ENCODE measurements at places on chromosomes 6 and 20. TPM values are rescaled to one million over a fixed set of nuclear protein-coding genes. Genes with fewer than 3 reads are reported as not detected.
A peak's percentile ranks its signal among the peaks of the same experiment; 100 is the strongest.

FGD2 gene
- 0.44 TPM for total RNA-seq

DSN1 gene
- total RNA-seq, result 26.9 TPM

BPIFB1 gene
- total RNA-seq, result 0.09 TPM

OPRL1 gene
- total RNA-seq, result 2.2 TPM

XKR7 gene
- total RNA-seq, result 2.3 TPM

- H3K27ac ChIP-seq, result peak overlapping the region; percentile 96
- H3K27me3 ChIP-seq, result no peaks in the 10 kb centered on the region
- H3K4me1 ChIP-seq, result peaks cover 33% of the 10 kb centered on the region
- H3K4me3 ChIP-seq, result no peak overlapping the region
Observed at GRCh38 chr6:26230351-26230750, 134.6 kb upstream of the BTN3A2 start.

DNA sequence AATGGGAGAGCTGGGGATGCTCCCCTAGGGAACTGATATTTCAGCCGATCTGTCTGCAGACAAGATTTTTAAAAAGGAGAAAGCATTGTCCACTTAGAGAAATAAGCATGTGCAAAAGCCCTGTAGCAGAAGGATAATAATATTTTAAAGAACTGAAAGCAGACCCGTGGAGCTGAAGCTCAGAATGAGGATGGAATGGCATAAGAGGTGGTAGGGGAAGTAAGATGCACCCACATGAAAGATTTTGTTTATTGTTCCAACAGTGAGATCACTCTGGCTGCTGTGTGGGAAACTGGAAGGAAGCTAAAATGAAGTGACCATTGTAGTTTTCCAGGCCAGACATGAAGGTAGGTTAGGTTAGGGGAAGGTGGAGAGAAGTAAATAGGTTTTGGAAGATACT, 266.4 kb upstream of the PRDM1 start:
- H3K27me3 ChIP-seq, result no peaks in the 10 kb centered on the region
- H3K4me1 ChIP-seq, result no peaks in the 10 kb centered on the region
- no peak for DNase-seq

- H3K27me3 ChIP-seq, result peaks cover 32% of the 10 kb centered on the region
- peaks cover 52% of the 10 kb centered on the region for H3K4me1 ChIP-seq
- no peaks in the 10 kb centered on the region for H3K36me3 ChIP-seq
- H3K4me3 ChIP-seq, result peak overlapping the region; percentile 82
- peak; percentile 74 for DNase-seq
- no peak overlapping the region for H3K27ac ChIP-seq
Observed at GRCh38 chr6:106084106-106084988, 1.8 kb upstream of the PRDM1 start.

- no peak overlapping the region for H3K4me3 ChIP-seq
- H3K4me1 ChIP-seq, result no peaks in the 10 kb centered on the region
- no peak for DNase-seq
- peak overlapping the region; percentile 17 for H3K27ac ChIP-seq
Observed at GRCh38 chr6:96795481-96795880, 41.8 kb downstream of the GPR63 start.

- H3K4me3 ChIP-seq, result no peak overlapping the region
- no peaks in the 10 kb centered on the region for H3K36me3 ChIP-seq
- peaks cover 11% of the 10 kb centered on the region for H3K27me3 ChIP-seq
Observed at GRCh38 chr6:154606457-154606856, 96.0 kb upstream of the CNKSR3 start.

GRCh38 chr20:58021481-58021880, 207.0 kb downstream of the ANKRD60 start:
- no peaks in the 10 kb centered on the region for H3K36me3 ChIP-seq
- H3K27me3 ChIP-seq, result no peaks in the 10 kb centered on the region
- no peak overlapping the region for H3K4me3 ChIP-seq
- H3K27ac ChIP-seq, result no peak overlapping the region
- H3K4me1 ChIP-seq, result no peaks in the 10 kb centered on the region

- no peaks in the 10 kb centered on the region for H3K27me3 ChIP-seq
Observed at GRCh38 chr6:62039605-62040004, 246.4 kb downstream of the KHDRBS2 start.

GRCh38 chr6:7112741-7113313, 5.1 kb downstream of the RREB1 start:
- H3K27me3 ChIP-seq, result peaks cover 20% of the 10 kb centered on the region
- no peak overlapping the region for H3K27ac ChIP-seq
- peak; percentile 15 for DNase-seq
- H3K36me3 ChIP-seq, result no peaks in the 10 kb centered on the region
- H3K4me3 ChIP-seq, result peak overlapping the region; percentile 36

- no peaks in the 10 kb centered on the region for H3K36me3 ChIP-seq
- DNase-seq, result no peak
- H3K27me3 ChIP-seq, result no peaks in the 10 kb centered on the region
- no peak overlapping the region for H3K4me3 ChIP-seq
- no peak overlapping the region for H3K27ac ChIP-seq
- no peaks in the 10 kb centered on the region for H3K4me1 ChIP-seq
Observed at GRCh38 chr6:53938810-53939209, 144.0 kb downstream of the LRRC1 start.

DNA sequence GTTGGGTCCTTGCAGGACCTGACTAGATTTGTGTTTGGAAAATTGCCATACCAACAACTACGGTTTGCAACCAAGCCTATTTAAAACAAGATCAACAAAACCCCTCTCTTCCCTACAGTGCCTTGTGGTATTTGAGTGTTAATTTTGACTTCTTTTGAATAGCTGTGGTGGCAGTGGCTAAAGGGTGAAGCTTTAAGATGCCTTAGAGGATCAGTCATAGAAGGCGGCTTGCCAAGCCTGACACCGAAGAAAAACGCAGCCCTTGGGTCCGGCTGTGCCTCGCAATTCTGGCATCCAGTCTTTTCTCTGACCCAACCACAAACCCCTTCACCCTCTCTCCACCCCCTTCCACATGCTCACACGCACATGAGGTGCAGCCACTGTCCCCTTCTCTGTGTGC, 32.6 kb downstream of the BMP6 start:
- H3K27ac ChIP-seq, result no peak overlapping the region
- H3K36me3 ChIP-seq, result no peaks in the 10 kb centered on the region
- no peak for DNase-seq
- H3K4me1 ChIP-seq, result no peaks in the 10 kb centered on the region
- no peak overlapping the region for H3K4me3 ChIP-seq

DNA sequence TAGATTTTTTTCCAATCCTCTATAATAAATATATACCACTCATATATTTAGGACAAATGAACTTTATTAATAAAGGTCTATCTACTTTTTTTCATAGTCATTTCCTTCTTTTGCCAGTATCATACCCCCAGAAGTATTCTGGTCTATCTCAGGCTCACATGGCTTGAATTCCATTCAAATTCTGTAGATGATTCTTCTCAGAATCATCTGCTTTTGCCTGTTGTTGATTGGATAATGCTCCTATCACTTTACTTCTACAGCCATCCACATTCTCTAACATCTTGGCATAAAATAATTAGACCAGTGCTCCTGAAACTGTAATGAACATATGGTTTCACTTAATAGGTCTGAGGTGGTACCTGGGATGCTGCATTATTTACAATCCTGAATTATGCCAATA, 121.2 kb downstream of the GFRAL start:
- H3K36me3 ChIP-seq, result no peaks in the 10 kb centered on the region
- no peaks in the 10 kb centered on the region for H3K4me1 ChIP-seq
- DNase-seq, result no peak
- H3K27me3 ChIP-seq, result no peaks in the 10 kb centered on the region
- no peak overlapping the region for H3K27ac ChIP-seq
- no peak overlapping the region for H3K4me3 ChIP-seq

DNA sequence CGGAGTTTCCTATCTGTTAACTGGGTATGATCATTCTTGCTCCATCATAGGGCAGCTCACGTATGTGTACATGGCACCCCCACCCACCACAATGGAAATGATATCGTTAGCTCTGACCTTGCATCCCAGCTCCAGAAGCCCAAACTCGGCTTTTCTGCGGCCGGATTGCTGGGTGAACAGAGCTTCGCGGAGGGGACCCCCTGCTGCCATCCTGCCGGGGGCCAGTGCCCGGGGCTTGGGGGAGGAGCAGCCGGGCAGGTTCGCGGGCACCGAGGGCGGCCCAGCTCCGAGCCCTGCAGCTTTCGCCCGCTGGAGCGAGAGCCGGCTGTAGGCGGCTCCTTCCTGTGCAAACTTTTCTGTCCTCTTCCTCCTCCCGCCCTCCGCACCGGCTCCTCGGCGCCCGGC, 24.9 kb upstream of the FUCA2 start:
- peak; percentile 53 for DNase-seq
- H3K4me1 ChIP-seq, result peaks cover 30% of the 10 kb centered on the region
- no peak overlapping the region for H3K27ac ChIP-seq
- no peaks in the 10 kb centered on the region for H3K36me3 ChIP-seq
- H3K27me3 ChIP-seq, result peaks cover 44% of the 10 kb centered on the region

GRCh38 chr6:163731215-163732013, 316.9 kb downstream of the QKI start:
- no peaks in the 10 kb centered on the region for H3K36me3 ChIP-seq
- peaks cover 4% of the 10 kb centered on the region for H3K4me1 ChIP-seq
- no peak overlapping the region for H3K4me3 ChIP-seq

DNA sequence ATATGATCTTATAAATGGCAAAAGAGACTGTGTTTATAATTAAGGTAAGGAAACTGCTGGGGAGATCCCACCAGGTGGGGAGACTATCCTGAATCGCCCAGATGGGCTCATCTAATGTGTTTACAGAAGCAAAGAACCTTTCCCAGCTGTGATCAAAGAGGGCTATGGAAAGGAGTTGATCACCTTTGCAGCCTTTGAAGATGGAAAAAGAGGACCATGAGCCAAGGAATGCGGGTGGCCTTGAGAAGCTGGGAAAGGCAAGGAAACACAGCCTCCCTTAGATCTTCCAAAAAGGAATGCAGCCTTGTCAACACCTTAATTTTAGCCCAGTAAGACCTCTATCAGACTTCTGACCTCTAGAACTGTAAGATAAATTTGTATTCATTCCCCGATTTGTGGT, 66.5 kb upstream of the ADGRG6 start:
- H3K27ac ChIP-seq, result no peak overlapping the region
- H3K36me3 ChIP-seq, result peaks cover 3% of the 10 kb centered on the region
- H3K4me3 ChIP-seq, result no peak overlapping the region
- H3K27me3 ChIP-seq, result peaks cover 48% of the 10 kb centered on the region
- H3K4me1 ChIP-seq, result peaks cover 34% of the 10 kb centered on the region
- no peak for DNase-seq

DNA sequence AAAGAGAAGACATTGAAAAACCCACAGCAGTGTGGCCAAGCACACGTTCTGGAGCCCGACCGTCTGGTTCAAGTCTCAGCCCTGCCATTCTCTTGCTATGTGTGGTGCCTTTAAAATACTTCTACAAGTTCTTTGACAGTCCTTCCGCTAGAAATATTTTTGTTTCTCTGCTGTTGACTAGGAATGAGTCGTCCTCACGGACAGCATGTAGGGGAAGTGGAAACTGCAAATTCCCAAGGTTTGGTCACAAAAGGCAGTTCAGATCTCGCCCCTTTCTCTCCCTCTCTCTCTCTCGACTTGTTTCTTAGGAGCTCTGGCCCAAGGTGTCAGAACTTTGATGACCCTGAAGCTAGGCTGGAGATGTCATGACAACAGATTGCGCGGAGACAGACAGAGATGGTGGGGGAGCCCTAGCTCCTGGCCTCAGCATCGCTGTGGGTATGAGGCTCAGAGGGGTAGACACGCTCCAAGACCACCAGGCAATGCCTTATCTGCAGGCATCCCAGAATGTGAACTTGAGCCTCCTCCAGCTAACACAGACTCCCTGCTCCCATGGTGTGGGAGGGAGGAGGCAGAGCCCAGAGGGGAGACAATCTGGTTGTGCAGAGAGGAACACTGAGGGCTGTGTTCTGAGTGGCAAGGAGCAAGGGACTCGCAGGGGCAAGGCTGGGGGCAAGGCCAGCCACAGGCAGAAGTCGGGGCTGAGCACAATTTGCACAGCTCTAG, 368.9 kb upstream of the SULF2 start:
- no peaks in the 10 kb centered on the region for H3K27me3 ChIP-seq
- no peak for DNase-seq
- H3K4me3 ChIP-seq, result no peak overlapping the region
- H3K27ac ChIP-seq, result no peak overlapping the region
- peaks cover 18% of the 10 kb centered on the region for H3K36me3 ChIP-seq

DNA sequence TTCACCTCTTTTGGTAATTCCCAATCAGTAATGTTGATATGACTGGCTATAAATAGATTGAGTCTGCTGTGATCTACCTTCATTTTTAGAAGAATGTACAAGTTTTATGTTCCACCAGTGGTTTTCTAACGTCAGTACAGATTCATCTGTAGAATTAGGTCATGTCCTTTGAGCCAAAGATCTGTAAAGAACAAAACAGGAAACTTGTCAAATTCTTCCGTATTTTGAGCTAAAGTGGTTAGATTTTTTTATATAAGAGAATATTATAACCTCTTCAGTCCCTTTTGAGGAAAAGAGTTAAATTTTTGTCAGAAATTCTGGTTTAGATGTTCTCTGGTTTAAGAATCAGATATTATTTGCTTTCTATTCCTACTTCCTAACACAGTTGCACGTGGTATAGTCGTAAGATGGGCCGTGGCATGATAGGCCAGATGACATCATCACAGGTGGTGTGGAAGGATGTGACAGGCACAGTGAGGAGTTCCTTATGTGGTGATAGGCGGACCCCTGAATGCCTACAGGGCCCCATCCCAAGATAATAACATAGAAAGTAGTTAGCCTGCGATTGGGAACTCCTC, 62.3 kb downstream of the SNX9 start:
- H3K27ac ChIP-seq, result no peak overlapping the region
- peaks cover 4% of the 10 kb centered on the region for H3K4me1 ChIP-seq
- H3K4me3 ChIP-seq, result no peak overlapping the region
- H3K27me3 ChIP-seq, result no peaks in the 10 kb centered on the region
- no peak for DNase-seq
- H3K36me3 ChIP-seq, result peaks cover 44% of the 10 kb centered on the region

GRCh38 chr20:20608641-20609040, 103.8 kb downstream of the RALGAPA2 start:
- no peak for DNase-seq
- H3K27me3 ChIP-seq, result no peaks in the 10 kb centered on the region
- peaks cover 5% of the 10 kb centered on the region for H3K36me3 ChIP-seq
- no peak overlapping the region for H3K27ac ChIP-seq
- no peaks in the 10 kb centered on the region for H3K4me1 ChIP-seq

DNA sequence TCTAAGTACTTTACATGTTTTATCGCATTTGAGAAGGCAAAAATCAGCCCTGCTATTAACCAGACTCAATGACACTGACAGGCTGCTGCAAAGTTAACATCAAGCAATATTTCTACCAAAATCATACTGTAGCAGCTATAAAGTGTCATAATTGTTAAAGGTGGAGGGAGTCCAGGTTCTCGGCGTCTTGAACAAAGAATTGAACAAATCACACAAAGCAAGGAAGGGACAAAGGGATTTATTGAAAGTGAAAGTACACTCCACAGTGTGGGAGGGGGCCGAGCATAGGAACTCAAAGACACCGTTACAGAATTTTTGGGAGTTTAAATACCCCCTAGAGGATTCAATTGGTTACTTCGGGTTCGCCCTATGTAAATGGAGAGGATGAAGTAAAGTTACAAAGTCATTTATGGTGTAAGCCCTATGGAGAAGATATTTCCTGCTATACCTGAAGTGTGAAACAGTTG, 12.9 kb upstream of the ZNF391 start:
- H3K4me3 ChIP-seq, result peak overlapping the region; percentile 85
- H3K27ac ChIP-seq, result peak overlapping the region; percentile 84
- H3K27me3 ChIP-seq, result peaks cover 2% of the 10 kb centered on the region
- H3K36me3 ChIP-seq, result peaks cover 6% of the 10 kb centered on the region

- peaks cover 3% of the 10 kb centered on the region for H3K27me3 ChIP-seq
- no peaks in the 10 kb centered on the region for H3K4me1 ChIP-seq
- no peak overlapping the region for H3K4me3 ChIP-seq
- no peak for DNase-seq
- H3K36me3 ChIP-seq, result no peaks in the 10 kb centered on the region
- no peak overlapping the region for H3K27ac ChIP-seq
Observed at GRCh38 chr20:22264917-22265316, 319.5 kb downstream of the FOXA2 start.

- no peaks in the 10 kb centered on the region for H3K4me1 ChIP-seq
- DNase-seq, result no peak
- no peak overlapping the region for H3K4me3 ChIP-seq
- no peak overlapping the region for H3K27ac ChIP-seq
- H3K36me3 ChIP-seq, result no peaks in the 10 kb centered on the region
Observed at GRCh38 chr20:33030569-33030968, 879 bp upstream of the BPIFB6 start.
